PC-9 (cell line): ENCODE measurements at places on chromosomes 1 and 21.

DNA sequence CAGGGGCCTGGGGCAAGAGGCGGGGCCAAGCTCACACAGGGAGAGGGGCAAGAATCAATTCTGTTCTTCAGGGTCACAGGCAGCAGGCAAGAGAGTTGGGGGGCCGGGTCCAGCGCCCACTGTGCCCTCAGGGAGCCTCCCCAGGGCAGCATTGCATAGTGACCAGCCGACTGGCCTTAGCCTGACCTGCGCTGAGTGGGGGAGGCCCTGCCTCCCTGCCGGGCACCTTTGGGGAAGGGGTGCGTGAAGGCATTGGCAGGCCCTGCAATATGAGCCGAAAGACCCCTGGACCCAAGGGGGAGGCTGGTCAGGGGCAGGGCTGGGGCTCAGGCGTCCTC is 12.2 kb downstream of the SCNN1D start:
- no peak for DNase-seq

- DNase-seq: no peak
These were observed 99.5 kb downstream of the NGF start for GRCh38 chr1:115238336-115239147.

GRCh38 chr1:175394739-175395138 is 202.2 kb upstream of the KIAA0040 start:
- no peak for DNase-seq

DNA sequence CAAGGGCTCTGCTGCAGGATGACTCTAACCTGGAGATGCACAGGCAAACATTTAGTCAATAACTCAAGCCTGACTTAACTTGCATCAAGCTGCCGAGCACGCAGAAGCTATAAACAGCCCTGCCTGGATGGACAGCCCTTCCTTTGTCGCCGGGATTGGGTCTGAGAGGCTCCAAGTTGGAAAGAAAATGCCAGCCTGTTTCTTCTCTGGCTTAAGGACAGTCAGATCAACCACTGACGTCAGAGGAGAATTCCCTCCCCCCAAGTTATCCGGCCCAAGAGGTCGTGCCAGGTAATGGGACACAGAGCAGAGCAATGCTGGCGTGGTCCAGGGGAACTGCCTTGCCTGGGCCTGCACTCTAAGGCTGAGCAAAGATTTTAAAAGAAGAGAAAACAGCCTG is 27.1 kb upstream of the LRRC38 start:
- DNase-seq: no peak

GRCh38 chr1:233166896-233167295 is 128.6 kb downstream of the PCNX2 start:
- no peak for DNase-seq

GRCh38 chr1:7432900-7433380 is 338.2 kb upstream of the VAMP3 start:
- no peak for DNase-seq

DNA sequence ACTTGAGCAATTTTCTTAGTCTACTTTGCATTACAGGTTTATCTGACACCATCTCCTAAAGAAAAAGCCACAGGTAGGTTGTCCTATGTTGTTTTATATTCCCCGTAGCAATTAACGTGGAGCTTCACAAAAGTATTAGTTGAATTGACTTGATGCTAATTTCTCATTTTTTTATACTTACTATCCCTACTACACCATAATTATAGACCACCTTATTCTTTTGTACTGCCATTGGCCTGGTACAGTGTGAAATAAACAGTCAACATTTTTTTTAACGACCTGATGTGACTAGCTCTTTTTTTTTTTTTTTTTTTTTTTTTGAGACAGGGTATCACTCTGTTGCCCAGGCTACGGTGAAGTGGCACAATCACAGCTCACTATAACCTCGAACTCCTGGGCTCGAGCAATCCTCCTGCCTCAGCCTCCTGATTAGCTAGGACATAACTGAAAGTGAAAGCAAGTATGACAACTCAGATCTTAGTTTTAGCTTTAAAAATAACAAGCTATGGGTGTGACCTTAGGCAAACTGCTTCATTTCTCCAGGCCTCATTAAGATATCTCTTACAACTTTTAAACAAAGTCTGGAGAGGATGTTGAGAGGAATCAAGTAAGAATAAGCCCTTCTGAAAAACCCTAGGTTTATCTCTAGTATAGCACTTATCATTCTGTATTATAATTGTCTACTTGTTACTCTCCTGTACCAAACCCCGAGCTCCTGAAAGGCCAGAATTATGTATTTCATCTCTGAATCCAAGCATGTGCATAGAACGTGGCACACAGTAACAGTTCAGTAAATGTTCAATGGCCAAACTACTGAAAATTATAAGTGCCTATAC is 49.5 kb downstream of the LUZP1 start:
- no peak for DNase-seq

DNA sequence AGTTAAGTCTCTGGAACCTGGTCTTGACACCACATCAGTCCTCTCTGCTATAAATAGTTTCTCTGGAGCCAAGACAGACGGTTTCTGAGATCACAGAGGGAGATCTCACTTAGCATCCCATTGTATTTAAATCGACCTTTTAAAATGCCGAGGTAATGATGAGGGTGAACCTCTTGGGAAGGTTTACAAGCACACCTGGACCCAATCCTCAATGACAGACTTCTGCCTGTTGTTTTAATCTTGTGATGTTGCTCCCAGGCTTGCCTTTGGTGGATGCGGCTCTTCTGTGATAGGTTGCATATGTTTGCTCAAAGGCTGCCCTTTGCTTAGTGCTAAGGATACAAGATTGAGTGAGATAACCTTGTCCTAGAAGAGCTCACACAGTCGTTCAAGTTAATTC is 104.6 kb upstream of the L1TD1 start:
- DNase-seq: no peak

DNA sequence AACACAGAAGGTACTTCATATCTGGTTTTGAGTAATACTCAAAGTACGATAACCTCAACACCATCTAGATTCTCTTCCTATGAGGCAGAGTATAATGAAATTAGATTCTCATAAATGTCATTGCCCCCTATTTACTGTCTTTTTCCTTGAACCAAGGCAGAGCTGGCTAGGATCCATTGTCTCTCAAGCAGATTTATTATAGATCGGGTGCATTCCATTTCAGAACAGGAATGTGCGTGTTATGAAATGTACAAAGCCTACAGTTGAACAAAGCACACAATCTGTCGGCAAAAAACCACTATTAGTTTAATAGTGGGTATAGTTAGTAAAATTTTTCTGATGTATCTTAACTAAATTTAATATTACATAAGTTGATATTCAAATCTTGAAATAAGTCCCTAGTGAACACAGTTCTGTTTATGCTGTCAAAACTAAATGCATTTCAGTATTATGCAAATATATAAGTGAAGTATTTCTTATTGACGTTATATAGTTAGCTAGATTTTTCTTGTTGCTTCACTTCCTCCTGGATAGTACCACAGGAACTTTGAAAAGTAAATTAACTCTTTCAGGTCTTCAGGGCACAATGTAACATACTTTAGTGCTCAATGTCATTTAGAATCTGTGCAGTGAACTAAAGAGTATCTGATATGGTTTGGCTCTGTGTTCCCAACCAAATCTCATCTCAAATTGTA is 92.1 kb downstream of the DDAH1 start:
- DNase-seq: no peak

DNA sequence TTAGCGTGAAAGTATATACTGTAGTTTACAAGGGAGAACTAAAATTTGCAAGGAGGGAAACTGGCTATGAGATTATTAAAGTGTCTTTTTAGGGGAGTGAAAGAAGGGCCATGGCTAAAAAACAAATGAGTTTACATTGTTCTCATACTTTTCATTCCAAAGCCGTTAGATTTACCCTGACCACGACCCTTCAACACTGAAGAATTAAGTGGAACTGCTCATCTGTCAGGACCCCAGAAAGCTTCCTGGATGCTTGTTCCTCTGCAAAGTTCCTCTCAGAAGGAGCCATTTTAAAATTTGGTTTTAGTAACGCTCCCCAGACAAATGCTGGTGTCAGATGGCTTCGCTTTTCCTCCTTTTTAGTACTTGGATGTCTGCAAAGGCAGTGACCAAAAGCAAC is 82.7 kb upstream of the ZBTB18 start:
- no peak for DNase-seq

DNA sequence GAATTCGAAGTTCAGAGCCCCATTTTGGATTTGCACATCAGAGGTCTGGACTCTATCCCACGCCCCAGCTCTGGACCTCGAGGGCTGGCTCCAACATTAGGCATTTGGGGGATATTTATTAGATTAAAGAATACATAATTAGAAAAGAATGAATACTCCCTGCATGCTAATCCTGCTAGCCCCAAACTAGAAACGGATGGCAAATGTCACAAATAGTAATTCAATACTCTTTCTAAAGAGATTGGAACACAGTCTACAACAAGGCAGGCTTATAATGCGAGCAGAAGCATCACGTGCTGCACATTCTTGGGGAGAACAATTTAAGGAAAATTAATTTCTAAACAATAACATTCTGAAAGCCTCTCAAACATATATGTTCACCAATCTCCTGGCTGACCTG is 27.7 kb upstream of the RAP1A start:
- no peak for DNase-seq
